ENCODE measurements at places on chromosomes 7 and 10. TPM values are rescaled to one million over a fixed set of nuclear protein-coding genes. Genes with fewer than 3 reads are reported as not detected.

The BAIAP2L1 gene
- total RNA-seq: 11.1 TPM

The BRAT1 gene
- total RNA-seq: 56.2 TPM

The ATRNL1 gene
- total RNA-seq: 1.2 TPM

The ARHGAP19 gene
- total RNA-seq: 11.1 TPM

The C7orf57 gene
- total RNA-seq: 1.2 TPM

The VSTM4 gene
- 2.7 TPM for total RNA-seq

The PPP1R9A gene
- 4.3 TPM for total RNA-seq

The ADAM22 gene
- total RNA-seq: 7.0 TPM

The AUTS2 gene
- total RNA-seq: 4.6 TPM

The PTN gene
- total RNA-seq: 0.23 TPM

The NT5C3A gene
- 29.4 TPM for total RNA-seq

The NUTM2E gene
- total RNA-seq: not detected

The OR2A14 gene
- not detected for total RNA-seq

The STEAP2 gene
- 8.6 TPM for total RNA-seq

The ADD3 gene
- 25.8 TPM for total RNA-seq

The GPRIN2 gene
- total RNA-seq: not detected

The SNCG gene
- total RNA-seq: 3.9 TPM

The FKBP6 gene
- total RNA-seq: not detected

The HEPACAM2 gene
- not detected for total RNA-seq

The SLC39A12 gene
- total RNA-seq: not detected

The RHOBTB1 gene
- 5.9 TPM for total RNA-seq

The TPST1 gene
- total RNA-seq: 46.4 TPM

The SRGN gene
- total RNA-seq: 135 TPM

The GRM8 gene
- total RNA-seq: 0.27 TPM

The HOXA4 gene
- total RNA-seq: 1.3 TPM

The NXPH1 gene
- total RNA-seq: not detected

The HERC4 gene
- total RNA-seq: 30.4 TPM

The RPP38 gene
- 20.4 TPM for total RNA-seq

The EXOC4 gene
- 39.3 TPM for total RNA-seq

The HGF gene
- not detected for total RNA-seq

The OR2A42 gene
- total RNA-seq: not detected

The CLRN3 gene
- total RNA-seq: not detected

The CDH23 gene
- total RNA-seq: not detected

The OGDH gene
- total RNA-seq: 41.8 TPM

The UCN3 gene
- total RNA-seq: not detected

The GSTO2 gene
- 1.7 TPM for total RNA-seq

The FAM24A gene
- not detected for total RNA-seq
